ENCODE measurements at places on chromosomes 7 and 10. TPM values are rescaled to one million over a fixed set of nuclear protein-coding genes. Genes with fewer than 3 reads are reported as not detected.

Gene MORN4
- total RNA-seq = 16.2 TPM

Gene CDNF
- total RNA-seq = 2.0 TPM

Gene GAD2
- not detected for total RNA-seq

Gene LRMDA
- 2.2 TPM for total RNA-seq

Gene NEUROG3
- not detected for total RNA-seq

Gene GPR37
- 9.8 TPM for total RNA-seq

Gene OR2A5
- total RNA-seq = not detected

Gene FAM25A
- not detected for total RNA-seq

Gene RET
- total RNA-seq = 0.79 TPM

GRCh38 chr7:37284805-37285231, 163.8 kb downstream of the ELMO1 start:
- no peak for DNase-seq

DNA sequence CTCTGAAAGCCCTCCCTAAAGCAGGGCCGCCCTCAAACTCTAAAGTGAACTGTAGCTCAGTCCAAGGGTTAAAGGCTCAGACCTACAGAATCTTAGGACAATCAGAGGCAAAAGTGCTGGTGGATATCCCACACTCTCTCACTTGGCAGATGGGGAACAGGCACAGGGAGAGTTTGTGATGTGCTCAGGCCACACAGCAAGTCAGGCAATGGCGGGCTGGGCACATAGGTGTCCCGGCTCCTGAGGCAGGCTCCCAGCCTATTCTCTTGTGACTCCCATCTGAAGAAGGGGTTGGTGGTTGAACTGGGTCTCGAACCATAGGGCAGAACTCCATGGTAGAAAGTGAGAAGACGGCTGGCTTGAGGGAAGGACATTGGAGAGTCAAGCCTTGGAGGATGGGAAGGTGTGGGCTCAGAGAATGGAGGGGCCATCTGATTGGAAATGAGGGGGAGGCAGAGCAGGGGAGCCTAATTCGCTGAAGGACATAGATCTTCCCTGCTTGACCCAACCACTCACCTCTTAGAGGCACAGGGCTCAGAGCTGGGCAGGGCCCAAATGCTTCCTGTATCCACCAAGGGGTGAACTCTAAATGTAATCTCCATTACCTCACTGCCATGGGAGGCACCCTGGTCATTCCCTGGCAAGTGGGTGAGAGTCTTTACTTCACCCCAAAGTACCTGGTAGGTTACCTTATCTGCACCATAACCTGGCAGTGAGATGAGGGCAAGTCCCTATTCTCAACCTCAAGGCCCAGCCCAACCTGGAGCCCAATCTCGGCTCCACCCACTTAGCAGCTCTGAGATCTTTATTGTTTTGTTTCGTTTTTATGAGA, 4.9 kb upstream of the ZMIZ1 start:
- DNase-seq = no peak

DNA sequence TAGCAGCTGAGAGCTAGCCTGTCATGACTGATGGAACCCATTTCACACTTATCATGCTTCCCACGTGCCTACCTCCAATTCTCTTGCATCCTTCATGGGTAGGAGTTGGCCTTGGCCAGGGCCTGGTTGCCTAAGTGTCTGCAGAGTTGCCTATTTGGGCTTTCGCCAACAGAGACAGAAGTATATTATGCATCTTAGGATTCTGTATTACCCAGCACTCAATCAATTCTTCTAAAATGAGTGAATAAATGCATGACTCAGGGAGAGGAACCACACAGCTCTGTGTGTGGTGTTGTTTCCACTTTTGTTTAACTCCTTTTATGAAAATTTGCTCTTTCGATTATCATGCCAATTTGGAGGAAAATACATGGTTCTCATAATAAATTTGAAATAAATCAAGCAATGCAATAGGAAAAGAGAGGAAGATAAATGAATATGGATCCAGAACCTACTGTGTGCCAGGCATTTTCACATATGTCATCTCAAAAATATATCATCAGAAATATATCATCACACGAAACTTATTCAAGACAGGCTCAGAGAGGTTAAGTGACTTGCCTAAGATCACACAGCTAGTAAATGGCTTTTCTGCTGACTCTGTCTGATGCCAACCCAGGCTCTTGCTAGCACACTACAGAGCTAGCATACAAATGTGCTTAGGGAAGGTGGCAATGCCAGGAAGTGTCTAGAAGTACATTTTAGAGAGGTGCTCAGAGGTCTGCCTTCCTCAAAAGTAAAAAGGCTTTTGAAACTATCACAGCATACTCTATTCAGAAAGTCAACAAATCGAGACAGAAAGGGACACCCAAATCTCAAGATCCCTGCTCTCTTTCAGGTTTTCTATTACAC, 9.5 kb upstream of the HABP2 start:
- no peak for DNase-seq

DNA sequence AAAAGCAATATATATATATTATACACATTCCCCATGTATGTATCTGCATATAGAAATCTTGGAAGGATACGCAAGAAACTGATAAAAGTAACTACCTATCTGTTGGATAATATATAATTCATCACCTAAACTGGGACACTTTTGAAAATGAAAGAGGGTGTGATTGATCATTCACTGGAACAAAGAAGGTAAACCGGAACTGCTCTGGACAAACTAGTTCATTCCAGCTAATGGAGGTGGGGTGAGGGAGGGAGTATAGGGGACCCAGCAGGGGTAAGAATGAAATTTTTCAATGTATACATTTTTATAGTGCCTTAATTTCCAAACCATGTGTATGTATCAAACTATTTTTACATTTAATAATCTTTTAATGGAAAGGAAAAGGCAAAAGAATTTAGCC, 25.6 kb downstream of the SORBS1 start:
- no peak for DNase-seq

DNA sequence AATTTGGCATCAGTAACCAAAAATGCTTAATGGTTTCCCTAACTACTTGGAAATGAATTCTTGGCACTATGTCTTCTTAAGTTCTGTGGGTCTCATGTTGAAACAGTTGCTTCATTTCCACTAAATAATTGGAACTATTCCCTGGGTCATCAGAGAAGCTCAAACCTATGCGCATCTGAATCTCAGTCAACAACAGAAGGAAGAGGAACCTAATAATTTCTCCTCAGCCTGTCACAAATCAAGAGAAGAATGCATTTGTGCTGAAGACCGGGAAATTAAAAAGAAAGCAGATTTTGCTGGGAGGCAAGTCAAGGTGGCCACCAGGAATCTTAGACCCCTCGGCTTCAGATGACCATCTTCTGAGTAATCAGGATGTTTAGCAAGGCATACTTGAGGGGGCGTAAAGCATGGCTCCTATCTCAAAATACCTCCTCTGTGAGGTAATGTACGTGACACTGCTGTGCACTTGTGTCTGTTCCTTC, 41.4 kb downstream of the TOMM7 start:
- DNase-seq = peak; percentile 98

DNA sequence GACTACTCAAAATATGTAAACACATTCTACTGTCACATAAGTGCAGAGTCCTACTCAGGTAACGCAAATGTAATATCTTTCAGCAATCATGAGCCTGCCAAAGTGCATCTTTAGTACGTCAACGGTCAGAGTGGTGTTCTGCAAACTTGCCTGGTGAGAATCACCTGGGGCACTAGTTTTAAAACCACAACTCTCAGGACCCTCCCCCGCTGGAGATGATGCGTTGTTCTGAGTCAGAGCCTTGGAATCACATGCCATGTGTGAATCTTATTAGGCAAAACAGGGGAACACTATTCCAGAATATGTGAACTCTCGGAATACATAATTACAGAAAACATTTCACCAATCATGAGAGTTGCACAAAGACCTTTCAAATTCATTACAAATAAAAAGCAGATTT, 115.7 kb downstream of the TPK1 start:
- DNase-seq = peak; percentile 3

- no peak for DNase-seq
Measured at GRCh38 chr7:26307226-26307625, 15.6 kb downstream of the SNX10 start.

DNA sequence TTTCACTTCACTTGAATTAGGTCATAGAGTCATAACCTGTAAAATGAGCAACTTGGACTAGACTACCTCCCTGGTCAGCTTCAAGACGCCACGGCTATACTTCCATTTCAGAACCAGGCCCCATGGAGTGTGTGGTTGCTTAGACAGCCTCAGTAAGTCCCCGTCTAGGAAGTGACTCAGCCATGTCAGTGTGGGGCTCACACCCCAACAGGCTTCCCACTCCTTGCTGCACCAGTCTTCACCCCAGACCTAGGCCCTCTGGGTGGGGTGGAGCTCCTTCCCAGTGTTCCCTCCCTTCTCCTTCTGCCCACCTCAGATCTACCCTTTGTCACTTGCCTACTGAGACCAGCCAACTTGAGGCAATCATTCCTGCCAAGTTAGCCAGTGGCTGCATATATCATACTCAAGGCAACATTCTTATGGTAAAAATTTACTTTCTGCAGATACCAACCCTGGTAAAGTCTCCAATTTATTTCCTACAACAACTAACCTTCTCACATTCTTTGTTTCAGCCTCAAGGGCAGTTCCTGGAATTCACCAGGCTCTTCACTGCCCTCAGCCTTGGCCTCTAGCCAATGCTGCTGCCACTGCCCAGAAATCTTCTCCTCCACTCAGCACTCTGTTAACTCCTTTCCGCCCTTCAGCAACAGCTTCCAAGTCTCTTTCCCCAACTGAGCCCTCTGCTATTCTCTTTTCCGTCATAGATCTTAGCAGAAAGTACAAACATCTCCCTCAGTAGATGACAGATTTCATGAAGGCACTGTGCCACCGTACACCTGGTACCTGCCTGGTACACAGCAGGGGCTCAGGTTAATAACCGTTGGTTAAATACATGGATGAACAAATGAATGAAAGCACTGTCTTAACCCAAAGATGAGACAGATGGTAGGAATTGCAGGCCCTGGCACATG, 31.3 kb upstream of the ZNRF2 start:
- peak; percentile 37 for DNase-seq

- no peak for DNase-seq
Measured at GRCh38 chr7:39069896-39070881, 92.5 kb downstream of the POU6F2 start.

- peak; percentile 24 for DNase-seq
Measured at GRCh38 chr10:92990615-92991014, 70.0 kb upstream of the CYP26C1 start.

GRCh38 chr10:131775433-131775832, 125.4 kb upstream of the PPP2R2D start:
- no peak for DNase-seq

GRCh38 chr10:77463499-77463898, 174.1 kb downstream of the KCNMA1 start:
- no peak for DNase-seq

DNA sequence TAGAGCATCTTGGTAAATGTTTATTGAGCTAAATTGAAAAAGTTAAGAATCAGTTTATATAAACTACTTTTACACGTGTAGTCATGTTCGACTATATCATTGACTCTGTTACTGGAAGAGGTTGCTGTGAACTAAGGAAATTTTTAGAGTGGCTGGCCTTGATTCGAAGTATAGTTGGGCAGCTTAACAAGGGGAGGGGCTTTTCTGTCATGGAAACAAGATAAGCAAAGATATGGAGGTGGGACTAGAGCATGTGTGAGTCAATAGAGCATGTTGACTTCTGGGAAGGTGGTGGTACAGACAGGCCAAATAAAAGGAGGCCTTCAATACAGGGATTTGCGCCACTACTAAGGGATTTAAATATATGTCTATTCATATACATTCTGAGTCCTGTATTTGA, 7.6 kb downstream of the ATP5F1C start:
- DNase-seq = peak; percentile 81

GRCh38 chr10:101246639-101247038, 17.4 kb upstream of the LBX1 start:
- DNase-seq = no peak

GRCh38 chr10:54576541-54576940, 224.5 kb downstream of the PCDH15 start:
- DNase-seq = no peak

DNA sequence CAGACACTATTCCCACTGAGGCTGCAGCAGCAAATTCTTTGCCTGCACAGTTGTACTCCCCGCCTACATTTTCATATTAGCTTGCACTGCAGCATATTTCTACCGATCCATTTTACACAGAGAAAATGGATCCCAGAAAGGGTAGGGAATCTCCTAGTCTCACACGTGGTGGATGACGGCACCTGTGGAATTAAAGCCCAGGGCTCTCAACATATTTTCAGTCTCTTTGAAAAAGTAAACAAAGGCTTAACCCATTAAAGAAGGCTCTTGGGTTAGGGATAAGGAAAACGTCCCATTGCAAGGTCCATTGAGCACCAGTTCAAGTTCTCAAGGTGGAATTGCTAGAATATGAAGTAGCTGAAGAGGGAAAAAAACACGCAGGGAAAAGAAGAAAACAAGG, 49.4 kb upstream of the FOXI2 start:
- no peak for DNase-seq

Data from astrocyte (in vitro differentiated cells and primary cell).